ENCODE measurements at places on chromosomes 4 and X.
A peak's percentile ranks its signal among the peaks of the same experiment; 100 is the strongest.

DNA sequence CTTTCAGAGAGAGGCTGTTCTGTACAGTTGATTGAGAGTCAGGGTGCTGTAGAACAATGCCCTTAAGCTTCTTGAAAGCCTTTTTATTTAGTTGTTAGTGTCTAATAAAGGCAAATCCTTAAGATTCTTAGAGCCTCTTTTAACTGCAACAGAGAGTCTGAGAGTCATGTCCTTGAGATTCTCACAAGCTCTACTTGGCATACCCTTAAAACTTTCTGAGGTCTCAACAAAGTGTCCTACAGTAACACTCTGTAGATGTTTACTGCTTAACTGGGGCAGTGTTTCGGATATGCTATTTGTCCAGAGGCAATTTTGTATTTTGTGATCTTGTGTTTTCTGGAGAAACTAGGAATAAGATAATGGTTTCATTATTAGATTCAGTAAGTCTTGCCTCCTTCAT is 209.7 kb downstream of the ARHGAP24 start:
- DNase-seq, result no peak

- DNase-seq, result no peak
These were observed 20.5 kb downstream of the UGT2B7 start for GRCh38 chr4:69116645-69117321.

DNA sequence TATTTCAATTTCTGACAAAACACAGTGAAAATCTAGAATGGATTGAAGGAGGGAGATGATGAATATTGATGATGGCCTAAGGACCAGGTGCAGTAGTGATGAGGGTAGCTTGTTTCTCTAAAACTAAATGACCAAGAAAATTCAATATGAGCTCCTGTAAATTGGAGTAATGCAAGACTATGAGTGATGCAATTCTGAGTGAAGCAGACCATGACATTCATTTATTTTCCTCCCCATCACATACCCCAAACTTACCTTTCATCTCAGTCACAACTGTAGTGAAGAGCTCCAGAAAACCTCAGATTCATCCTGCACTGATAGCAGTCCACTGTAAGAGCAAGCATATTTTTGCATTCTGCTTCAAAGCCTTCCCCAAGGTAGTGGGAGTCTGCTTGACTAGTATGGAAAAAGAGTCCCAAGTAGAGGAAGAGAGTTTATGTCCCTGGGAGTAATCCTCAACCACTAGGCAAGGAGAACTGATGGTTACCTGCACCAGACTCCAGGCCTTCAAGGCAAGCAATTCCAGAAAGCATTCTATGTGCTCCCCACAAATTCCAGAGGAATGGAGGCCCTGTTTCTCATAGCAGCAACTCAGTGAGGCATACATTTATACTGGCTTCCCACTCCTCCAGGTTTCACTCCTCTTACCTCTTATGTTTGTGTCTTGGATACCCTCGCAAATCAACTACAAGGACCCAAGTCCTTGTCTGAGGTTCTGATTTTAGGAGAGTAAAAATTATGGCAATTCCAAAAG is 47.2 kb downstream of the CXCL1 start:
- no peak for DNase-seq

- DNase-seq, result no peak
These were observed 56.0 kb upstream of the CDX4 start for GRCh38 chrX:73390628-73391567.

DNA sequence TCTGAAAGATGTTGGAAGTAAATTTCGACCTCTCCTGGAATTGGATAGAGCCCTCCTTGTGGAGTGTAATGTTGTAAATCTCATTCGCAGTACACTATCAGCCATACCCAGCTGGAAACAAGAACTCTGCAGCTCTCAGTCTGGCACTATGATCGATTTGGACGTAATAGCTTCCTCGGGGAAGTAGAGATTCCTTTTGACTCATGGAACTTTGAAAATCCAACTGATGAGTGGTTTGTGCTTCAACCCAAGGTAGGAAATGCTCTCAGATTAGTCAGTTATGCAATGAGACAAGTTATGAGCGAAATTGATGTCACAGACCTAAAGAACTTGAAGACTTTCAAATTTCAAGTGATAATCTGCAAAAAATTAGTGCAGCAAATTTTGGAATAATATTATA is 103.9 kb downstream of the SYTL5 start:
- no peak for DNase-seq

DNA sequence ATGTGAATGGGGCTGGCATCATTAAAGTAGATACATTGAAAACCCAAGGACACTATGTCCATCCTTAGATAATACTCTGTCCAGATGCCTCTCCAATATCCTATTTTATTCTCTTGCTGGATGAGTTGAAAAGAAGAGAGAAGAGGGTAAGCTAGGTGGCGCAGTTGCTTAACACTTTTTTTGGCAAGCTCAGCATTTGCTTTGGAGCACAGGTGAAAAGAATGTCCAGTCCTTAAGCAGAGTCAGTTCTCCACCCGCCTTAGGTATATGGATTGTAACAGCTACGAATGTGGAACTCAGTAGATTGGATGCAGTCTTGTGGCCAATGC is 208.4 kb downstream of the NWD2 start:
- peak; percentile 43 for DNase-seq

- DNase-seq, result no peak
These were observed 69.4 kb upstream of the MAGED1 start for GRCh38 chrX:51824061-51824460.

GRCh38 chr4:71545168-71545567 is 206.3 kb downstream of the SLC4A4 start:
- no peak for DNase-seq

DNA sequence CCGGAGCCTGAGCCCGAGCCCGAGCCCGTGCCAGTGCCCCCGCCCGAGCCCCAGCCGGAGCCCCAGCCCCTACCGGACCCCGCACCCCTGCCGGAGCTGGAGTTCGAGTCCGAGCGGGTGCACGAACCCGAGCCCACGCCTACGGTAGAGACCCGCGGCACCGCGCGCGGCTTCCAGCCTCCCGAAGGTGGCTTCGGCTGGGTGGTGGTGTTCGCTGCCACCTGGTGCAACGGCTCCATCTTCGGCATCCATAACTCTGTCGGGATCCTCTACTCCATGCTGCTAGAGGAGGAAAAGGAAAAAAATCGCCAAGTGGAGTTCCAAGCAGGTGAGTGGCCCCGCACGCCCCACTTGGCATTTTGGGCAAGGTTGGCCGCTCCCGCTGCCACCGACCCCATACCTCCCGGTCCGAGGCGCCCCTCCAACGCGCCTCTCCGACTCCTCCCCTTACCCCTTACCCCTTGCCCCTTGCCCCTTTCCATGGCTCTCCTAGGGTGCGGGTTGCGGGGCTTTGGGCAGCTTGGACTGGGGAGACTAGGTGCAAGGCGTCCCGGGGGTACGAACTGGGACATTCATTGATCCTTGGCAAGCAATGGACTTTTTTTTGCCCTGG is 553 bp downstream of the SLC16A2 start:
- DNase-seq, result no peak

- DNase-seq, result no peak
These were observed 138.9 kb upstream of the ITM2A start for GRCh38 chrX:79506001-79506400.

DNA sequence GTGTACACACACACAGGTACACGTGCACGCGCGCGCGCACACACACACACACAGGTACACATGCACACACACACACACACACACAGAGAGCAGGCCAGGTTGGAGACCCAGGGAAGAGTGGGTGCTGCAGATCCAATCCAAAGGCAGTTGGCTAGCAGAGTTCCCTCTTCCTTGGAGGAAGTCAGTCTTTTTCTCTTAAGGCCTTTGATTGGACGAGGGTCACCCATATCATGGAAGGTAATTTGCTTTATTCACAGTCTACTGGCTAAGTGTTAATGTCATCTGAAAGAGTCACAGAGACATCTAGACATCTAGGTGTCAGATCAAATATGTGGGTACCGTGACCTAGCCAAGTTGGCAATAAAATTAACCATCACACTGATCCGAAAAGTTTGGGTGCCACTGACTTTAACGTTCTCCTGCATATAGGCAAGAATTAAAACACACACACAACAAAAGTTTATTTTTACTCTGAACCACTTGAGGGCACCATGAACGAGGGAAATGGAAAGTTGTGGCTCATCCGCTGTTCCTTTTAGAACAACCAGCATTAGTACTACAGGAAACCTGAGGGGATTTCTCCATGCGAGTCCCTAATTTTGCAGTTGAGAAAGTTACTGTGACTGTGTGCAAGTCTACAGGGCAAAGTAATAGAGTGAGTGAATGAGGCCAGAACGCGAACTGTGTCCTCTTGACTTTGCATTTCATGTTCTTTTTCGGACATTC is 66.0 kb upstream of the STOX2 start:
- DNase-seq, result no peak

- DNase-seq, result peak; percentile 37
These were observed 3.7 kb upstream of the MAEA start for GRCh38 chr4:1285790-1286553.

GRCh38 chr4:138014590-138015288 is 227.4 kb downstream of the SLC7A11 start:
- DNase-seq, result no peak

DNA sequence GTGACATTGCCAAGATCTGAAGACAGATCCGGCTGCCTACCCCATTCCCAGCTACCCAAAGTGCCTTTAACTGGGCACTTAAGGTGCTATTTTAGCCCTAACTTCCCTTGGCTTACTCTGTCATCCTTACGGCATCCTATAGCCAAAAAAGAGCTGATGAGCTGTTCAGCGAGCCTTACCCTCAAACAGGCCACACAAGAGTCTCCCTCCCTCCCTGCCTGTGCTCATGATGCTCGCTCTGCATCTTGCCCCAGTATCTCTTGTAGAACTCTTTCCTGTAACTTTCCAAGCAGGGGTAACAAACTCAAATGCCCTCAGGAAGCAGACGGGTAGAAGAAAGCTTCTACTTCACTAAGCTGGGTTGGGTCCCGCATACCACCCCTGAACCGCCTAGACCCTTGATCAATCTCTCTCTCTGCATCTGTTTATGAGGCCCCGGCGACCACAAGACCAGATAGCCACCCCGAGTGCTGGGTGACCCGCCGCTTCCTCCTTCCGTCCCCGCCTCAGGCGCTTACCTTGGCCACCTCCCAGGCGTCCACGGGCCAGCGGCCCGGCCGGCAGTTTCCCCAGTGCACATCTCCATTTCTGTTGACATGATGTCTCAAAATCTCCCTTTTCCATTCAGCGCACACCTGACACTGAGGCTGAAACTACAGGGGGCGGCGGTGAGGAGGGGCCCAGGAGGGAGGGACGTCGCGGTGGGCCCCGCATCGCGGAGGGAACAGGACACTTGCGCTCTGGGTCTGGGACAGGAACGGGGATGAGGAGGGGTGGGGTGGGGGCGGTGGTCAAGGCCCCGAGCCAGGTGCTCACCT is 663 bp downstream of the CXorf38 start:
- peak; percentile 23 for DNase-seq

DNA sequence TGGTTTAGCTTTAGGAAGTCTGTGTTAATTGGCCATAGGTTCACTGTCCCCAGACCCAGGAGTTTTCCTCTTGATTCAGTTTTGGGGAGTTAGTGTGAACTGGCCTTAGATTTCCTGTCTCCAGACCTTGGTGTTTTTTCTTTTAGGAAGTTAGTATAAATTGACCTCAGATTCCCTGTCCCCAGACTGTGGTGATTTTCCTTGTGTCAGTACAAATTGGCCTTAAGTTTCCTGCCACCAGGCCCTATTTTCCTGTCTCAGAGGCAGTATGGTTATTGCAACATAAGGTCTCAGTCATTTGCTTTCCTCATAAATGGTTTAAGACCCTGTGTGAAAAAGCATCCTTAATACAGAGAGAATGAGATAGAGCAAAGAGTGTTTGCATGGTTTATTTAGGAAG is 595.8 kb downstream of the NLGN4X start:
- no peak for DNase-seq

DNA sequence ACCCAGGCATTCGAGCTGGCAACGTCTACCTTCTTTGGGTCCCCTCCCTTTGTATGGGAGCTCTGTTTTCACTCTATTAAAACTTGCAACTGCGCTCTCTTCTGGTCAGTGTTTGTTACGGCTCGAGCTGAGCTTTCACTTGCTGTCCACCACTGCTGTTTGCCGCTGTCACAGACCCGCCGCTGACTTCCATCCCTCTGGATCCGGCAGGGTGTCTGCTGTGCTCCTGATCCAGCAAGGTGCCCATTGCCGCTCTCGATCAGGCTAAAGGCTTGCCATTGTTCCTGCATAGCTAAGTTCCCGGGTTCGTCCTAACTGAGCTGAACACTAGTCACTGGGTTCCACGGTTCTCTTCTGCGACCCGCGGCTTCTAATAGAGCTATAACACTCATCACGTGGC is 183.5 kb upstream of the GALNTL6 start:
- DNase-seq, result no peak

DNA sequence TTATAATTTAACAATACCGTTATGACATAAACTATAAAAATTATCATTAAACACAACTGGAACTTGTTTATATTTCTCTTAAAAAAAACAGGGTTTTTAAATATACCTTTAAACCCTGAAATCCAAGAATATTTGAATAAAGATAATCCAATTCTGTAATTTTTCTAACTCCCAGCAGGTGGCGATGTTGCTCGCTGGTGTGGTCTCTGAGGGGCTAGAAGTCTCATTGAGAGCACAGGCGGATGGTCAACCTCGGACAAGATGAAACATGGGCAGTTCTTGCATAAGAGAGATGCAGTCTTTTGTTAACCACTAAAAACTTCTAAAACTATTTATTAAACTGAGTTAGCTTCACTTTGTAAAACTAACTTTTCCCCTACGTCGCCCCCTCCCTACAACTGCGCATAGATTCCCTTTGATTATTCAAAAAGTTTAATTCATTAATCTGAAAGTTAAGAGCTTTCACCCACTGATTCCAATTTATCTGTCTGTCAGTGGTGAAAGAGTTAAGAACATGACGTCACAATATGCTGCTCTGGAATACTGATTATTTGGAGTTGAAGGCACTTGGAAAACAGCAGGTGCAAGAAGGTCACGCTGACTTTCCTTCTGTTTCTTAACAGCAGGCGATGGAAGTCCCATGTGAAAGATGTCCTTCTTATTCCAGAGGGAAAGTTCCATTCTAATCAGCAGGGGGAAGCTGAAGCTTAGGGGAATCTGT is 29.5 kb downstream of the DMP1 start:
- DNase-seq, result peak; percentile 32

- no peak for DNase-seq
These were observed 69.3 kb upstream of the PDE5A start for GRCh38 chr4:119697887-119698393.

DNA sequence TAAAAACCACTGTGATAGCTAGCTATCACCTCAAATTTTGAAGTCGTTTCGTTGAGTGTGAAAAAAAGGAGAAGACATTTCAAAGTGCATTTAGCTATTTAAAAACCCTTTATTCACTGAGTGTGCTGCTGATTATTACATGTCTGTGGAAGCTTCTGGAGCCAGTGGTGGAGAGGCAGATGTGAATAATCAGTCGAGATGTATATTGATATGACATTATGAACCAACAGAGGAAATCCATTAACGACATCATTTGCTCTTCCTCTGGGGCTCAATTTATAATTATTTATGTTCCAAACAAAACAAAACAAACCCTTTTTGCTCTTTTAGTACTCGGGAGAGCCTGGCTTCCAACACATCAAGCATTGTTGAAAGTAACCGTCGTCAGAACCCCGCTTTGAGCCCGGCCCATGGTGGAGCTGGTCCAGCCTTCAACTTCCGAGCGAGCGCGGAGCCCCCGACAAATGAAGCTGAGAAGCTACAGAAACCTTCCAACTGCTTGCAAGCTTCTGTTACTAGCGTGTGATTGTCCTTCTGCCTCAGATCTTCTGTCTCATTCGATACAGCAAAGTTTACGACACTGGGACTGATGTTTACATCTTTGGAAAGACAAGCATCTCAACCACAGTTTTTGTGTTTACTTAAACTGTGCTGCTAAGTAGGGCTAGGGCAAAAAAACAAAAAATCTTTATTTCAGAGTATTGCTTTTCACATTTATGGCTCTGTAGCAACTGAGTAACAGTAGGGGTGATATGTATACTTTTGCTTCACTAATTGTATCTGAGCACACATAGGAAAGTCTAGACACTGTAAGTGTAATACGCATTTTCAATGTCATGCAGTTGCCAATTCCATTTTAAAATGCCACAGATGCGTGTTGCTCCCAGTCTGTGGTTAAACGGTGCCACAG is 111.9 kb downstream of the STOX2 start:
- no peak for DNase-seq
